ENCODE measurements at places on chromosomes 2 and 18.
A peak's percentile ranks its signal among the peaks of the same experiment; 100 is the strongest.

DNA sequence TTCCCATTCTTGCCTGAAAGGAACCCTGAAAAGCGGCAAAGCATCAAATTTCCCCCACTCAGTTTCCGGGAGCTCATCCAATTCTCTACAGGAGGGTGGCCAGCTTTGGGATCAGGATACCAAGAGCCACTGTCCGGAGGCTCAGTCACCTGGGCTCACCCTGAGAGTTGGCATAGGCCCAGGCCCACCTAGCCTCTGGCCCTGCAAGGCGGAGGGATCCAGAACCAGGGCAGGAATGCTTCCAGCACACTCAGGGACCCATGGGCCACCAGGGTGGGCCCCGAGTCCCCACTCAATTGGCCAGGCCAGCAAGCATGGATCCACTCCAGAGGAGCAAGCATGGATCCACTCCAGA lies 432.9 kb upstream of the MYT1L start:
- no peak for DNase-seq

- no peak for DNase-seq
Observed at GRCh38 chr2:188245230-188245629, 46.4 kb upstream of the GULP1 start.

- no peak for DNase-seq
Observed at GRCh38 chr2:181172676-181173075, 192.3 kb downstream of the UBE2E3 start.

GRCh38 chr18:9741793-9742523 lies 33.9 kb downstream of the RAB31 start:
- peak; percentile 41 for DNase-seq

DNA sequence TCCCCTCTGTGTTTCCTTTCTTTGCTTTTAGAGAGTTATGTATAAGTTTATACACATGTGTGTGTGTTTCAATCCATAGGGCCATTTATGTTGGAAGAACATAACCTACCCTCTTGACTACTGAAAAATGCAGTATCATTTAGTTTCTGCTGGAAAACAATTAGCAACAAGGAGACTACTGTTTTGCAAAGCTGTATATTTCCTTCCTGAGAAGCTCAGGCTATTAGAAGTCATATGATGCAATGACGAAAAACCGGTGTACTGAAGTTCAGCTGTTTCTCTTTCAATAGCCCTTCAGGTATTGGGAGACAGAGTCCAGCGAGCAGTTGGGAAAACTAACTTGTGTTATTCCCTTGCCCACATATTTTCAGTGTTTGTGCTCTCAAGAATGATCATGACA lies 447.7 kb upstream of the GYPC start:
- no peak for DNase-seq

- DNase-seq, result peak; percentile 86
Observed at GRCh38 chr2:62178741-62179271, 17.1 kb upstream of the B3GNT2 start.

DNA sequence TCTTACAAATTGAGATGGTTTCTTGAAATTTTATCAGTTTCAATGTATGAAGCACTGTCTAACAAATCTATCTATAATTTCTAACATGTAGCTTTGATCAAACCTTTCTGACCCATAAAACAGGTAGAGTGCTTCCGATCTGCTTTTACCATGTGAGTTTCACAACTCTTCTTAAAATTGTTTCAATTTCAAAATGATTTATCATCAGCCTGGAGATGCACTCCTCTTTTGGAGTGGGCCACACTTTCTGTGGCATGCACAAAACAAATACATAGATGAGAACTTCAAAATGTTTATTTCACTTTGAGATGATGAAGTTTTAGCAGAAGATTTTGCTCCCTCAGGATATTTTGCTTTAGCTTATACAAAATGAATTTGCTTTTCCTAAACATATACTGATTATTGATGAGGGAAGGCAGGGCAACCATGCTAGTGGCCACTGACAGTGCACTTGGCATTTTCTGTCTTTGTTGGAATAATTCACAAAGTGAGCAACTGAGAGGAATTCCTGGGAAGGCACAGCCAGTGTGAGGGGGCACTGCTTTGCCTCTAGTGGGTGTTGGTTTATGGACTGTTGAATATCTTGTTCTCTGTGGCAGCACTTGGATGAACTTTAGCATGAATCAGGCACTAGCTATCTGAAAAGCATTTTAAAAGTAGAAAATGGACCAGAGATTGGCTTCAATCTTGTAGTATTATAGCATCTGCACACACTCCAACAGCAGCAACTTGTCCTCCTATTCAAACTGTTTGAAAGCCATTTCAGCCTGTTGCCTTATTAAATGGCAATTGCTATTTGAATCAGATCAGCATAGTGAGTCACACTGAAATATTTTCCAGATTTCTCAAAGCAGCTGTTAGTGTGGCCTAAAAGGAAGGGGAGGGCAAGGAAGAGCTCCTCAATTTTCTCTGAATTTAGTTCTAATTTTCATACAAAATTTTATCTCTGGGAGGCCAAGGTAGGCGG lies 193.2 kb downstream of the CCDC85A start:
- peak; percentile 9 for DNase-seq

- DNase-seq, result no peak
Observed at GRCh38 chr2:235007664-235008457, 56.0 kb downstream of the SH3BP4 start.

GRCh38 chr18:40860189-40860588 lies 1094.8 kb upstream of the PIK3C3 start:
- DNase-seq, result no peak

DNA sequence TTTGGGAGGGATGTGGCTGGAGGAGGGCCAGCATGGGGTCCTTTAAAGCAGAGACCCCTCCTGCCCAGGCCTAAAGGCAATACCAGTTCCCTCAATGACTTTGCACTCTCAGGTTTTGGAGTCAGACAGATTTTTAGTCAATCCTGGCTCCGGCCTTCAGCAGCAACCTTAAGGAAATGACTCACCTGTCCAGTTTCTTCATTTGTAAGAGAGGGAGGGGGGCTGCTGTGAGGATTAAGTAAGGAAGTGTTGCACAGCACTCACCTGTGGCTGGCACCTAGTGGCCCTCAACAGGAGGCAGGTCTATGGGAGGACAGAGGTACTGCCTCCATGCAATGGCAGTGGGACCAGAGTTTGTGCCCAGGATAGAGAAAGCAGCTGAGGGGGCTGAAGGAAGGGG lies 13.7 kb downstream of the CNGA3 start:
- no peak for DNase-seq

GRCh38 chr2:33110461-33110860 lies 163.7 kb downstream of the LTBP1 start:
- no peak for DNase-seq

DNA sequence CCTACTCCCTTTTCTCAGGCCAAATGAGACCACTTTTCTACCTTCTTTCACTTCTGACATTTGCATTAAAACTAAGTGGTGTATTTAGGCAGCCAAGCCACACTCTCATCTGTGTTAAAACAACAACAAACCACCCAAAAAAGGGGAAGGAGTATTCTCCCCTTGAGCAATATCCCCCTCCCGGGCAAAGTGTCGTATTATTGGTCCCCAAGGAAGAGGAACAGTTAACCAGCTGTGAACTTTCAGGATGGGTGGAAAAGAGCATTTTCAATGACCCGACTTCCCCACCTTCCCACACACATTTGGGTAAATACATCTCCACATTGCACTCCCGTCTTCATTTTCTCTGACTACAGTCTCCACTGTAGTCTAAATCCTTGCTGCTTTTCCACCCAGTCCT lies 44.3 kb downstream of the FEZ2 start:
- DNase-seq, result no peak

GRCh38 chr2:60839126-60839813 lies 42.1 kb upstream of the REL start:
- no peak for DNase-seq

DNA sequence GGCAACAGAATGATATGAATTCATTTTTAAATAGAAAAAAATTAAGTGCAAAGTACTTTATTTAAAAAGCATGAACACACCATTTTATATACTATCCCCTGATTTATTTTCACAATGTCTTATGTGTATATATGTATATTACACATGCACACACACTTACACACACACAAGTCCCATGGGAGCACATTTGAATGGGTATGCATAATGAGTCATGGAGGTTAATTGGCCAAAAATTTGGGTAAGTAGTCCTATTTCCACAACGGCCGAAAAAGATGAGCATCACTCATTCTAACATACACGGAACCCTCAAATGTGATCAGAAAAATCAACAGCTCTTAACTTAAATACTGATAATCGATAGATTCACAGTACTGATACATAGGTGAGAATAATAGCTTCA lies 97.4 kb upstream of the NABP1 start:
- no peak for DNase-seq

- DNase-seq, result no peak
Observed at GRCh38 chr2:68796295-68796905, 61.8 kb downstream of the ARHGAP25 start.

- no peak for DNase-seq
Observed at GRCh38 chr2:14896330-14897030, 264.0 kb downstream of the LRATD1 start.

DNA sequence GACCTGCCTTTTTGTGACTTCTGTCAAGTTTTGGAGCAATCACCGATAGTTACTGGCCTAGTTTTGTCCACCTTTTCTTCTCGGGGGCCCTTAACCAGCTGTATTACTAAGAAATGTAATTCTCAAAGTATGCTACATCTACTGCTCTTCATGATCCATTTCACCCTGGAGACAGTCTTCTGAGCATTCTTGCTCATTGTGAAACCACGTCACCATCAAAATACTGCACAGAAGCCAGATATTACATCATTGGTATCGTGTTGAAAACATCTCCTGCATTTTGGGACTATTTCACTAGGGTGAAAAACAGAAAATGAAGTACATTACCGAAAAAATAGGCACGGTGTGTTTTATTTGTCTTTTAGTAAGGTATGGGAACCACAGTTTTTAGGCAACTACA lies 11.7 kb downstream of the LYPD6B start:
- peak; percentile 27 for DNase-seq

DNA sequence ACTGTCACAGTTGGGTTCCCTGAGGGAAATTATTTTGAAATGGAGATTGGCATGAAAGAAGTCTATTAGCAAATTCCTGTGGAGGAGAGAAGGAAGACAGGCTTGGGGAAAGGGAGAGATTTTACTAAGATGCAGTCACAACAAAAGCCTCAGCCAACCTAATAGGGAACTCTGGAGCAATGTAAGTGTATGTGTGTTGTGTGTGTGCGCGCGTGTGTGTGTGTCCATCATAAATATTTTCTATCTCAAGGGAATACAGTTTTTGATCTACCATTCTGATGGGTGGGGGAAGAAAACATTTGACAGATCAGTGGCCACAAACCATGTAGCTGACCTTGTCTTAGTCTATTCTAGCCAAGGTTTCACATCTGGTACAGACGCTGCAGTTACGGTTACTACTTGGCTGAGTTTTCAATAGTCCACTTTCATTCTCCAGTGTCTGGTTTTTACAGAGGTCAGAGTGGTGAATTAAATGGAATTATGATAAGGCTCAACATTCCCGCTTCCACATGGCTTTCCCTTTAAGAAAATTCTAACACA lies 72.6 kb downstream of the MREG start:
- DNase-seq, result no peak

DNA sequence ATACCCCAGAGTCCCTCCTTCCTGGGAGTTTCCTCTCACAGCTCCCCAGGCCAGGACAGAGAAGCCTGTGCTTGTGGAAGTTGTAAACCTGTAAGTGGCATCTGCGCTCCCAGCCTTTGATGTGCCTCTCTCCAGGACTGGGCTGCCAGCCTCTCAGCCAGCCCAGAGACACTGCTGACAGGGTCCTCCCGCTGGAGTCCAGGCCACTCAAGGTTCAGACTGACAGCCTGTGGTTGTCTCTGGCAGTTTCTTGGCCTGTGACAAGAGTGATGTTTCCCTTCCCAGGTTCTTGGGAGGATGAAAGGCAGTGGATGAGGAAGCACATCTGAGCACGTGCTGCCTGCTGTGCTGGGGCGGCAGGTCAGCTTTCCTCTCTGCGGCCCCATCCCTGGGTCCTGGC lies 3.0 kb downstream of the SLC35F6 start:
- DNase-seq, result peak; percentile 31

DNA sequence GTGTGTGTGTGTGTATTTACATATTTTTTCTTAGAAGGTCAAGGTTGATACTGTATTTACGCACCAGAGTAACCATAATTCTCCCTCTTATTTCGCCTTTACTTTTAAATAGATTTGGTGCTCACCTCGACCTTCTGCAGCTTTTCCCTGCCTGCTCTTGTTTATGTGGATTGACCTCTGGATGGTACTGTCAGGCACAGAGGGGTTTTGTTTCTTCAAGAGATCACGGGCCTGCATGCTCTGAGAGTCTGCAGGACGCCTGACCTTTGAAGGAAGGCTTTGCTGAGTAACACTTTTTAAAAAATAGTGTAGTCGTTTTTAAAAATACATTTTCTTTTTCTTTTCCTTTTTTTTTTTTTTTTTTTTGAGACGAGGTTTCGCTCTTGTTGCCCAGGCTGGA lies 18.1 kb upstream of the EFHD1 start:
- DNase-seq, result no peak

DNA sequence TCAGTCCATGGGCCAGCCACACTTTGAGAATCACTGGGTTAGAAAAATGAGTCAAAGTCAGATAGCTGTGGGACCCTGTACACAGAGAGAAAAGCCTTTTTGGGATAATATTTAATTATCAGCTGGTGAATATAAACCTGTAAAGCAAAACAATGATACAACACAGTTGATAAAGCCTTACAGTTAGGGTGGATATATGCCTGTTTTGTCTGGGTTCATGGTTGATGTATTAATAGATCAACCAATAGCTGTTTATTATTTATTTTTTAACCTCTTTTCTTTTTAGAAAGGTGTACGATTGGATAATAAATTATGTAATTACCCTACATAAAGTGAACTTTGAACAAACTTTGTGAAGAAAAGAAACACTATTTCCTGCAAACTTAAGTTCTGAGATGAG lies 145.6 kb downstream of the TDRD15 start:
- no peak for DNase-seq

GRCh38 chr2:232350804-232351685 lies 27.5 kb upstream of the ALPP start:
- DNase-seq, result no peak

DNA sequence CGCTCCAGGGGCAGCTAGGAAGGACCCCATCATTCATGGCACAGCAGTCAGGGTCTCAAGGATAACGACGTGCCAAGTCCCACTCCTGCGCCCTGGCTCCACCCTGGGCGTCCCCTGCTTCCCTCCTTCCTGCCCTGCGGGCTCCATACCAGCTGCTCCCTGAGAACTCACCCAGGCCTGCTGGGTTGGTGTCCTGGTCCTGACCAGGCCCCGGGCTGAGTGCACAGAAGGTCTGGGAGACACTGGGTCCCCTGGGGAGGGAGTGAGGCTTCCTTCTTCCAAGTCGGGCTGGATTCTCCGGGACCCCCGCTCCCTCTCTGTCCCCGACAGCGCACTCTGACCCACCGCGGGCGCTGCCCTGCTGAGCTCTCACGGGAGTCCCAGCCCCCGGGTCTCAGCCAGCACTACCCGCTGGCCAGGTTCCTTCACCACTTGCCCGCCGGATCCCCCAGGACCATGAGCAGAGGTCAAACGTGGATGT lies 160.2 kb downstream of the PXDN start:
- DNase-seq, result no peak

DNA sequence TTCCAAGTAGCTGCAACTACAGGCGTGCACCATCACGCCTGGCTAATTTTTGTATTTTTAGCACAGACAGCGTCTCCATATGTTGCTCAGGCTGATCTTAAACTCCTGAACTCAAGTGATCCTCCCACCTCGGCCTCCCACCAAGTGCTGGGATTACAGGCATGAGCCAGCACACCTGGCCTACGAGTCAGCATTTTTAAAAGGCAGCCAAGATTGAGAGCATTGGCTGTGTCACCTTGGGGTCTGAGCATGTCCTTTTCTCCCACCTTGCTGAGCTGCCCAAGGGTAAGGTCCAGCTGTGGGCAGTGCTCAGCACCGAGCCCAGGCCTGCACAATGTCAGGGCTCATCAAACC lies 142.8 kb upstream of the LMAN1 start:
- DNase-seq, result no peak

Measured in astrocyte of the hippocampus (primary cell).